ENCODE measurements at places on chromosomes 4 and X.

DNA sequence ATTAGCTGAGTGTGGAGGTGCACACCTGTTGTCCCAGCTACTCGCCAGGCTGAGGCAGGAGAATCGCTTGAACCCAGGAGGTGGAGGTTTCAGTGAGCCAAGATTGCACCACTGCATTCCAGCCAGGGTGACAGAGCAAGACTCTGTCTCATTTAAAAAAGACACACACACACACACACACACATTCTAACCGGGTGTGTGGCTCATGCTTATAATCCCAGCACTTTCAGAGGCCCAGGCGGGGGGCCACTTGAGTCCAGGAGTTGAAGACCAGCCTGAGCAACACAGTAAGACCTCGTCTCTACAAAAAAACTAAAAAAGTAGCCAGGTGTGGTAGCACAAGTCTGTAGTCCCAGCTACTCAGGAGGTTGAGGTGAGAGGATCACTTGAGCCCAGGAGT lies 152.3 kb downstream of the LRBA start:
- DNase-seq = no peak

- no peak for DNase-seq
Measured at GRCh38 chr4:70925418-70925817, 23.2 kb downstream of the MOB1B start.

- DNase-seq = no peak
Measured at GRCh38 chr4:4637710-4638109, 95.9 kb upstream of the STX18 start.

- no peak for DNase-seq
Measured at GRCh38 chrX:155028129-155028528, 1.5 kb downstream of the FUNDC2 start.

DNA sequence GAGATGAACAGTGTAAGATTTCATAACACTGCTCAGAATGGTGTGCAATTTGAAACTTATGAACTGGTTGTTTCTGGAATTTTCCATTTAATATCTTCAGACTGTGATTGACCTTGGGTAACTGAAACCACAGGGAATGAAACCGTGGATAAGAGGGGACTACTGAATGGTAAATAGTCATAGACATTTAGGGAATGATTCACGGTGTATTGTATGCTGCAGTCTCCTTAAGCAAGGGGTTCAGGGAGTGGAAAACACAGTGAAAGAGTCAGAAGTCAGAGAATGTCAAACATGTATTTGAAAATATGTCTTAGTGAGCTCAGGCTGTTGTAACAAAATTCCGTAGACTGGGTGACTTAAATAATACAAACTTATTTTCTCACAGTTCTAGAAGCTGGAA lies 398.2 kb upstream of the DIPK2B start:
- DNase-seq = no peak

- DNase-seq = no peak
Measured at GRCh38 chr4:57405359-57405758, 295.2 kb upstream of the IGFBP7 start.

- DNase-seq = no peak
Measured at GRCh38 chr4:150543042-150543441, 38.9 kb upstream of the MAB21L2 start.

GRCh38 chr4:52743444-52744019 lies 7.7 kb downstream of the ERVMER34-1 start:
- no peak for DNase-seq

DNA sequence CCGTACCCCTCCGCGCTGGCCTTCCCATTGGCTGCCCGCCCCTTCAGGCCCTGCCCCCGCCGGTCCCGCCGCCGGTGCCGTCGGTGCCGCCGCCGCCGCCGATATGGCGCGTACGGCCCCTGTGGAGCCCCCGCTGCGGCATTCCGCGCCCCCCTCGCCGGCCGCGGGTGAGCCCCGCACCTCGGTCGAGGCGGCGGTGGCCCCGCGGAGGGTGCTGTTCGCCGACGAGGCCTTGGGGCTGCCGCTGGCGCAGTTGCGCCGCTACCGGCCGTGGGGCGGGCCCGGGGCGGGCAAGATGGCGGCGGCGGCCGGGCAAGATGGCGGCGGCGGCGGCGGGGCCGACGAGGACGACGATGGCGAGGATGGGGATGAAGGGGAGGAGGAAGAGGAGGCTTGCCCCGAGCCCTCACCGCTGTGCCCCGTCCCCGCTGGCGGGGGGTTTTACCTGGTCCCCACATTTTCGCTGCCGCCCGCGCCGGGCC lies at the start of gene PPP1R3F:
TSS of gene PPP1R3F (plus strand) at position 27 of the 482 bp plus-strand sequence. CDS start at position 104, 77 bp downstream.
- DNase-seq = no peak

- DNase-seq = no peak
Measured at GRCh38 chr4:2340272-2341061, 78.0 kb downstream of the ZFYVE28 start.

- no peak for DNase-seq
Measured at GRCh38 chr4:8330821-8331574, 61.4 kb downstream of the HTRA3 start.

DNA sequence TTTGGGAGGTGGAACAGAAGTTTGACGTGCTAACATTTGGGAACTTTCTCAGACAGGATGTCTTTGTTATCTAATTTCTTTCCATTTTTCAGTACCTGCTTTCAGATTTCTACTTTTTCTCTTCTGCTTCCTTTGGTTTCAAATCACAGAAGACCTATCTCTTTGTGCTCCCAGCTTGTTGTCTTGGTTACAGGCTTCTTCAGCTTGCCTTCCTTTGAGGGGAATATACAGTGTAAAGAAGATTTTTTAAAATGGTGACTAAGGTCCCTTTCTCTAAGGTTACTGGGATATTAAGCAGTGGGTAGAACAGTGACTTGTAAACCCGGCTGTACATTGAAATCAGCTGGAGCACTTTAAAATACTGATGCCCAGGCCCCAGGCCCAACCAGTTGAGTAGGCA lies 48.0 kb downstream of the TMEM164 start:
- no peak for DNase-seq

- DNase-seq = no peak
Measured at GRCh38 chr4:37685823-37686372, 278 bp downstream of the RELL1 start.

DNA sequence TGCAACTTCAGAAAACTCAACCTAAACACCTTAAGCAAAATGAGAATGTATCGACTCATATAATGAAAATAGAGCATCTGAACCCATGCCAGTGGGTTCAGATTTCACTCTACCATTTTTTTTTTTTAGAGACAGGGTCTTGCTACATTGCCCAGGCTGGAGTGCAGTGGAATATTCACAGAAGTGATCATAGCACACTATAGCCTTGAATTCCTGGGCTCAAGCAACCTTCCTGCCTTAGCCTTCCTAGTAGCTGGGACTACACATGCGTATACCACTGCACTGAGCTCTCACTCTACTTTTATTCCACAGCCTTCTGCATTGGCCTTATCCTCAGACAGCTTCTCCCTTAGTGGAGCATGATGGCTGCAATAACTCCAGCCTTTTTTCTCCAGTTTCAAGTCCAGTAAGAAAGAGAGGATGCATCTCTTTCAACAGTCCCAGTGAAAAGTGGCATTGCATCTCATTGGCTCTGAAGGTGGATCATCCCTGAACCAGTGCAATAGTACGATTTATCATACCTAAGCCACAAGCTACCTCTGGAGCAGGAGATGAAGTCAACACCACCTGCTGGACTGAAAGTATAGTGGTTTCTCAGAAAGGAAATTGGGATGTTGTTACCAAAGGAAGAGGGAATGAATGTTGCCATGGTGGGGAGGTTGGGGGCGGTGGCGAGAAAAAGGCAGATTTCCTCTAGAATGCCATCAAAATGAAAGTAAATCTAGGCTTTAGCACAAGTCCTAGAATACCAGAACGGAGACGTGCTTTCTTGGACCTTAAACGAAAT lies 2.0 kb upstream of the SOD3 start:
- no peak for DNase-seq

GRCh38 chr4:129140521-129140920 lies 44.6 kb downstream of the C4orf33 start:
- DNase-seq = no peak

- DNase-seq = peak; percentile 3
Measured at GRCh38 chrX:10158279-10159144, 1.7 kb downstream of the CLCN4 start.

- DNase-seq = no peak
Measured at GRCh38 chr4:67762086-67762485, 7.9 kb upstream of the GNRHR start.

GRCh38 chr4:3290476-3290875 lies 2.3 kb upstream of the RGS12 start:
- no peak for DNase-seq

- DNase-seq = no peak
Measured at GRCh38 chr4:72410158-72410557, 158.9 kb downstream of the ADAMTS3 start.

DNA sequence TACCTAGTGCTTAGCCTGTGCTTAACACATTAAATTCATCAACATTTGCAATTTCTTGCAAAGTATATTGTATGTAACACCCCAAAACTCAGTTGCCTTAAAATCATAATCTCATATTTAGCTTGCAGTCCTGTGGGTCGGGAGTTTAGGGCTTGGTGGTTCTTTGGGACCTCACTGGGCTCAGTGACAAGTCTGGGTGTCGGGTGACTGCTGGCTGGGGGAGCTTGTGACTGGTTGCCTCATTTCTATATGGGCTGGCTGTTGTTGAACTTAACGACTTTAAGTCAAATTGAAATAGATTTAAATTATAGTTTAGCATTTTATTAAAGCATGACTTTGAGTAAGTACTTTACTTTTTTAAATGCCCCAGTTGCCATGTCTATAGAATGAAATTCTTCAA lies 401.4 kb upstream of the NR3C2 start:
- DNase-seq = no peak

- no peak for DNase-seq
Measured at GRCh38 chr4:56468097-56468422, 643 bp downstream of the SRP72 start.

GRCh38 chrX:47420265-47420664 lies 49.9 kb downstream of the ZNF157 start:
- no peak for DNase-seq

GRCh38 chr4:37725718-37726117 lies 39.5 kb upstream of the RELL1 start:
- no peak for DNase-seq

GRCh38 chr4:81722290-81722851 lies 250.7 kb upstream of the RASGEF1B start:
- no peak for DNase-seq

GRCh38 chrX:53440621-53441517 lies 6.7 kb upstream of the HSD17B10 start:
- DNase-seq = no peak

- no peak for DNase-seq
Measured at GRCh38 chr4:98602270-98602669, 56.1 kb downstream of the TSPAN5 start.

- DNase-seq = no peak
Measured at GRCh38 chr4:1726146-1726934, 5.0 kb downstream of the TACC3 start.

DNA sequence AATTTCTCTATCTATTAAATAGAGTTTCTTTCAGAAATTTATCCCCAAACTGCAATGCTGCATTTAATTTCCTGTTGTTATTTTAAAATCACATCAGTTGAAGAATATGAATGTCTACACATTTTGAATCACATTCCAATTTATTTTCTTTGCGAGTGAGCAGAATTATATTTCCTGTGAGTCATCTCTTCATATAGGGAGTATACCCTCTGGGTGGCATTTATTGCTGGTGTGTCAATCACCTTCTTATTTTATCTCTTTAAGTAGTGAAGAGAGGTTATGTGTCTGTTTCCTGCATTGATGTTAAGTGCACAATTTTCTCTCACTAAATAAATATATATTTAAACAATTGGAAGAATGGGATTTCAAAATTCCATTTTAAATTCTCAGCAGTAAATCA lies 511.0 kb upstream of the ATOH1 start:
- no peak for DNase-seq

DNA sequence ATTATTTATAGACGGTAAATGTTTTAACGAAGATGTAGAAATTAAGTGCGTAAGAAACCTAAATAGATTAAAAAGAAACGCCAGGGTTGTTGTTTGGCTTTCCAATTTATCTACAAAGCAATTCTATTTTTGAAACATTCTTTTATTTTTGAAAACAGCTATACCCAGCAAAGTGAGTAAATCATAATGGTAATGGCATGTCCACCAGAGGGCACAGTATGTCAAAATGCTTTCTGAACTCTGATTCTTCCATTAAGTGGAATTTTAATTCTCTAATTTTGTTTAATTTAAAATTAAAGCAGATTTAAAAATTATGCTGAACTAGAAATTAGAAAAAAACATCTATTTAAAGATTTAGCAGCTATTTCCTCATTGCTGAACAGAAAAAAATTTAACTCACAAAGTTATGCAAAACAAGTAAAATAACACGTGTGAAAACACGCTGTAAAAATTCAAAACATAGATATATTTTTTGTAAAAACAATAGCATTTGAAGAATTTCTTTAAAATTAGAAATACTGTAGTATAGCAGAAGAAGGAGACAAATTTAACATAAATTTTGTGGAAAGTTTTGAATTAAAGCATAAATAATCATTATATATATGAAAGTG lies 26.5 kb downstream of the RASSF6 start:
- no peak for DNase-seq

GRCh38 chrX:27883468-27884092 lies 75.8 kb downstream of the MAGEB10 start:
- DNase-seq = no peak

- no peak for DNase-seq
Measured at GRCh38 chr4:78517050-78517652, 34.4 kb upstream of the ANXA3 start.

- no peak for DNase-seq
Measured at GRCh38 chr4:26028793-26029567, 115.0 kb downstream of the SMIM20 start.

- DNase-seq = no peak
Measured at GRCh38 chr4:95077864-95078263, 320.1 kb downstream of the BMPR1B start.

DNA sequence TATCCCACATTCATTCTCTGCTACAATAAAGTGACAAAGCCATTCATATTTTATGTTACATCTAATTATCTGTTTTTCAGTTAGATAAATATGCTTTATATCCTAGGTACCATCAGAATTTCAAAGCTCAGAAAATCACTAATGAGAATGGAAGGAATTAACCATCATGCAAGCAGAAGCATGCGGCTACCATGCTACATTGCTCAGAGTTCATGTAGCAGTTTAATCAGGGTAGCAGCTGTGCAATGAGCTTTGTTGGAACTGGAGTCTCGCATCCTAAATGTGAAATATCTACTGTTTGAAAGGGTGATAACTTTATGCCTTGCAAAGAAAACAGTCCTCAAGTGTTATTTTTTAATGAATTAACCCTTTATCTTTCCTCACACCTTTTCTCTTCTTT lies 77.5 kb downstream of the SNCA start:
- DNase-seq = no peak

DNA sequence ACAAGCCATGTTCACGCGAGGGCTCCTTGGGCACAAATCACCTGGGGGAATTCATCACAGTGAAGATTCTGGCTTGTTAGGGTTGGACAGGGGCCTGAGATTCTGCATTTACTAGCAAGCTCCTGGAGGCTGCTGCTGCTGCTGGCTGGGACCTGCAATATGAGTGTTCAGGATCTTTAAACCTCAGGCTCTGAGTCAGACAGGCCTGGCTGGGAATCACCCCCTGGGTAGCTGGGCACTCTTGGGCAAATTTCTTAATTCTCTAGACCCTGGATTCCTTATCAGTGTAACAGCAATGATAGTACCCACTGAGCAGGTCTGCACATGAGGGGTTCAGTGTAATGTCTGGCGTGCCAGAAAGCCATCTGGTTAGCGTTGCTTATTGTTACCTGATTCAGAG lies 101.5 kb downstream of the DHX15 start:
- no peak for DNase-seq

- DNase-seq = no peak
Measured at GRCh38 chr4:124530464-124531077, 182.0 kb downstream of the ANKRD50 start.
